ENCODE measurements at places on chromosomes 13 and 19.

DNA sequence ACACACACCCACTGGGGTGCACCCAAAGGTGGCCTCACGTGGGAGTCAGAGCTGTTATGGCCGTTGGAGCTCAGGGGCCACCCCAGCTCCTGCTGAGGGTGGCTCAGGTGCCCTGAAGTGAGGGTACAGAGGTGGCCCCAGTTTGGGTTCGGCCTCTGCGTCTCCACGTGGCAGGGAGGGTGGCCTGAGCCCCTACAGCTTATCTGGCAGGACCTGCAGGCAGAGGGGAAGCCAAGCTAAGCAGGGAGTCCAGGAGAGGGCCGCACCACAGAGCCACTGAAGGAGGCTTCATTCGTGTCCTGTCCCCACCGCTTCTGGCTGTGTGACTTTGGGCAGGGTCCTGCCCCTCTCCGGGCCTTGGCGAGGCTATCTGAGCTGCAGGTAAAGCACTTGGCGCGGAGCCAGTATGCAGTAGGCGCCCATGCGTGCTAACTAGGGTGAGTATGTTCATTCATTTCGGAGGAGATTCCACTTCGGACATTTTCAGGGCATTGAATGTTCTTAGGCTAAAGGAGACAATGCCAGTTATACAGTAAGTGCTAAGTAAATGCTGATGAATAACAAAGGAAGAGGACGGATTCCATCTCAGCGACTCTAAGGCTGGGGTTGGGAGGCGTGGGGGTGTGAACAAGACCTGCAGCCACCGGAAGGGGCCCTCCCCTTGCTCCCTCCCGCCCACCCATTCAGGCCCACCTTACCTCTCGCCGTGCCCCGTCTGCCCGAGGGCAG is 4.9 kb downstream of the REX1BD start:
- no peak for DNase-seq

DNA sequence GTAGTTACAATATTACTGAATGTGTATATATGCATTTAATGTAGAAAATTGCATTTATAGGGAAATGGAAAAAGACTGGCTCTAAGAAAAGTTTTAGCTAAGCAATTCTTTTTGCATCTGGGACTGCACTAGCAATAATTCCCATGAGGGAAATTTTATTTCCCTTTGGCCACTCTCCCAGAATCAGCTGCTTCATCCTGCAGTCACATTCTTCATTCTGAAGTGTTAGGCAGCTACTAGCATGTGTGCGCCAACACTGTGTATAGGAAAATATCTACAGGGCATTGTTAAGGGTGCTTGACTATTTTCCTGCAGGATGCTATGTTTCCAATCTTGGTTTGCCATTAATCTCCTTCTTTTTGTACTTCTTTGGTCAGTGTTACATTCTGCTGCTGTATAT is 312.8 kb upstream of the PCDH20 start:
- DNase-seq: no peak

- no peak for DNase-seq
Observed at GRCh38 chr19:5170329-5170745, 170.3 kb downstream of the PTPRS start.

DNA sequence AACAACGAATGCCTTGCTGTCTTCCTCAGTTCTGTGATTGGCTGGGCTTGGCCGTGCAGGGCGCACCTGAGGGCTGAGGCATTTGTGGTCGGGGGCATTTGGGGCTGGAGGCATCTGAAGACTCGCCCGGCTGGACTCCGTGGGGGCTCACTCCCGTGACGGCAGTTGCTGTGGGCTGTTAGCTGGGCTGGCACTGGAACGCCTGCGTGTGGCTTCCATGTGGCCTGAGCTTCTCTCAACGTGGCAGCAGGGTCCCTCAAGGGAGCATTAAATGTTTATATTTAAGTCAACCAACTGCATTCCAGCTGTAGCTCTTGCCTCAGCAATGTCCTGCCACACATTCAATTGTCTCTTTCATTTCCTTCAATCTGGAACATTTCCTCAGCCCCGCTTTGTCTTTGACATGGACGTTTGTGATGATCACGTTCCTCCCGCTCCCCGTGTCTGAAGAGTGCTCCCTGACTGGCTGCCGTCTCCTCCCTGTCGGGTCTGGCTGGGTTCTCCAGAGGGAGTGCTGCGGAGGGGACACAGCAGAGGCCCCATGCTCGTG is 21.0 kb downstream of the CCDC8 start:
- DNase-seq: no peak

- no peak for DNase-seq
Observed at GRCh38 chr19:50489461-50490011, 12.9 kb upstream of the GARIN5A start.

DNA sequence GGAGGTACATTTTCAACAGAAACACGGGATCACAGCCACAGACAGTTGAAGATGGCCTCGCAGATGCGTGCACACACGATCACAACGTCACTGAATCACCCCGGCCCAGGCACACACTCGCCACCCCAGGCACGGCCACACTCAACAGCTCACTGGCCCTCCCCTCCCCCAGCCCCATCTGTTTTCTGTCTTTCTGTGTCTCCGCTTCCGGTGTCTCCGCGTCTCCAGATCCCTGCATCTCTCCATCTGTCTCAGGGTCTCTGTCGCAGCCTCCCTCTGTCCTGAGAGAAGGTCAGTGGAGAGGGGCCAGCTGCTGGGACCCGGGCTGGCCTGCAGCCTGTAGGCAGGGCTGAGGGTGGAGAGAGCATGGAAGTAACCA is 3.8 kb upstream of the ATP1A3 start:
- DNase-seq: no peak

DNA sequence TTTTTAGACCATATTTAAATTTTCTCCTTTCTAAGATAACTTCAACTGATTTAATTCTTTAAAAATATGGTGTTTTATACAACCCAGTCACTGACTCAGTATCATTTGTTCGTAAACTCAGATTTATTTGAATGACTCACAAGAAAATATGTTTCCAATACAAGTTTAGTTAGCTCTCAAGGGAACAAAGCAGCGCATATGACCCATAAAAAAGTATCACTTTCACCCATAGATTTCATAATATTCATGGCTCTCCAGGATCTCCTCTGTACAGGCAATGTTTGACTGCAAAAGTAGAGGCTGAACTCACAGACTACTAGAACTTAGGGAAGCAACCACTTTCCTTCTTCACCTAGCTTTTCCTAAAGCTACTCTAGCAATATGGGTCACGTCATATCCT is 405.6 kb upstream of the PCDH9 start:
- no peak for DNase-seq

- no peak for DNase-seq
Observed at GRCh38 chr13:40272776-40273139, 393.7 kb downstream of the FOXO1 start.
